ENCODE measurements at places on chromosomes 7 and 10.

DNA sequence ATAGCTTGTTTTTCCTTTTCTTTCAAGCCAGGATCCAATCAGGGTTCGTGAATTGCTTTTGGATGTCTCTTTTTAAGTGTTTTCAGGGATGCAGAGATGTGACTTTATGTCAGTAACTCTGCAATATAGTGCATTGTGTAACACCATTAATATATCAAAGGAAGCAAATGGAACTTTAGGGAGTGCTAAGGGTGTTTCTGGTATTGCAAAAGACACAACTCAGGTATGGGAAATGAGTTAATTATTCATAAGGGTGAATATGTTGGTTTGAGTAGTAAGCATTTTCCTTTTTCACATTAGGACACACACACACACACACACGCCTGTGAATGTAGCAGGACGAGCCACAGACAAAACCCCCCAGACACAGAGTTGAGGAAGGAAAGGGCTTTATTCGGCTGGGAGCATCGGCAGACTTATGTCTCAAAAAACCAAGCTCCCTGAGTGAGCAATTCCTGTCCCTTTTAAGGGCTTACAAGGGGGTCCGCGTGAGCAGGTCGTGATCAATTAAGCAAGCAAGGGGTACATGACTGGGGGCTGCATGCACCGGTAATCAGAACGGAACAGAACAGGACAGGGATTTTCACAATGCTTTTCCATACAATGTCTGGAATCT, 31.8 kb upstream of the GSDME start:
- no peak for DNase-seq

GRCh38 chr7:116315803-116316202, 105.5 kb downstream of the TES start:
- DNase-seq: no peak

DNA sequence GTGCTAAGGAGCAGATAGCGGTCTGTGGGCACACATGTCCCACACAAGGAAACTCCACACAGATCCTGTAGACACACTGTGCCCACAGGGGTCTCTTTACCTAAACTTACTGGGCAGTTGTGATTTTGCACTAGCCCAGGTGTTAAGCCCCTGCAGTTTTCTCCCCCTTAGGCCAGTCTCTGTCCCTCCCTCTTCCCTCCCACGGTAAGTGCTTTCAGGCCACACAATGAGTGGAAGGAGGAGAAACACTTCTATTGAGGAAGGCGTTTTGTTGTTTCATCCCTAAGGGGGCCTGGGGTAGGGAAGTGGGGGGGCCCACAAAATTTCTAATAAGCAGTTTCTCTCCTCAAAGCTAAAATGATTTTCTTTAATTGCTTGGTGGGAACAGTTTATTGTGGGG, 51.4 kb downstream of the FBXW4 start:
- no peak for DNase-seq

GRCh38 chr10:51608211-51608610, 91.2 kb downstream of the CSTF2T start:
- no peak for DNase-seq

GRCh38 chr7:70571403-70571934, 560.5 kb upstream of the GALNT17 start:
- no peak for DNase-seq

DNA sequence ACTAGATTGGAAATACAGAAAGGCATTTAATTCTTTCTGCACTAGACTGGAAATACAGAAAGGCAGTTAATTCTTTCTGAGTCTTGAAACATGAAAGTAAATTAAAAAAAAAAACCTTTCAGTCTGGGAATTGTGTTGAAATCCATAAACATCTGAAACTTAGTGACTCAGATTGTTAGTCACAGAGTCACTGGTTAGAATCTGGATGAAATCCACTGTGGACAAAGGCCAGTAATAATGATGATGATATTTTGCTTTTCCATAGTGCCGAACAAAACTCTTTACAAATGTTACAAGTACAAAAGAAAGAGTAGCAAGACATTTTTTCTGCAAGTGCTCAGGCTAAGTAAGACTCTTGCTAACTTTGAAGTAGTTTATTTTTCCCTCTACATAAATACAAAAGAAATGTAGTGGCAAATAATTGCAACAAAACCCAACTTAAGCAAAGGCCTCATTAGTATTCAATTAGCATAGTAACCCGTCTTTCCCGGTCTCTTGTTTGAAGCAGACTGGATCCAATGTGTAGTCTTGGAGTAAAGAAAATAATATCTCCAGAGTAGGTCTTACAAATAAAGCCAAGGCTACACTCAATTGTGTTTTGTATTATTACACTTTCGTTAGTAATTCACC, 5.8 kb upstream of the PRTFDC1 start:
- DNase-seq: no peak

DNA sequence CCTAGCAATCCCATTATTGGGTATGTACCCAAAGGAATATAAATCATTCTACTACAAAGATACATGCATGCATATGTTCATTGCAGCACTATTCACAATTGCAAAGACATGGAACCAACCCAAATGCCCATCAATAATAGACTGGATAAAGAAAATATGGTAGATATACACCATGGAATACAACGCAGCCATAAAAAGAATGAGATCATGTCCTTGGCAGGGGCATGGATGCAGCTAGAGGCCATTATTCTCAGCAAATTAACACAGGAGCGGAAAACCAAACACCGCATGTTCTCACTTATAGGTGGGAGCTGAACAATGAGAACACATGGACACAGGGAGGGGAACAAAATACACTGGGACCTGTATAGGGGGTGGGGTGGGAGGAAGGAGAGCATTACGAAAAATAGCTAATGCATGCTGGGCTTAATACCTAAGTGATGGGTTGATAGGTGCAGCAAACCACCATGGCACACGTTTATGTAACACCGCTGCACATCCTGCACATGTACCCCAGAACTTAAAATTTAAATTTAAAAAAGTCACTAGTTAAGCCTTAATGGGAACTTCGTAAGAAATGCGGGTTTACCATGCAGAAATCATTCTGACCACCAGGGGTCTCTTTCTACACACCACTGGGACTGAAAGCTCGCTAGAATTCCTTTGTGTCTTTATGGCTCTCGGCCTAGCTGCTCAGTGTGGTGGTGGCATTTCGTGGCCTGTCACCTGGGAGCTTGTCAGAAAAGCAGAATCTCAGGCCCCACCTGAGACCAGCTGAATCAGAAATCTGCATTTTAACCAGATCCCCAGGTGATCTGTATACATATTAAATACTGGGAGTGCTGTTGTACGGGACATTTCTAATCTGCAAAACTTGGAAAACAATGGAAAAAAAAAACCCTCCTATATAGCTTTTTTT, 9.5 kb downstream of the ANKRD1 start:
- peak; percentile 75 for DNase-seq

- peak; percentile 19 for DNase-seq
Observed at GRCh38 chr7:34087892-34088891, 182.9 kb downstream of the BMPER start.

DNA sequence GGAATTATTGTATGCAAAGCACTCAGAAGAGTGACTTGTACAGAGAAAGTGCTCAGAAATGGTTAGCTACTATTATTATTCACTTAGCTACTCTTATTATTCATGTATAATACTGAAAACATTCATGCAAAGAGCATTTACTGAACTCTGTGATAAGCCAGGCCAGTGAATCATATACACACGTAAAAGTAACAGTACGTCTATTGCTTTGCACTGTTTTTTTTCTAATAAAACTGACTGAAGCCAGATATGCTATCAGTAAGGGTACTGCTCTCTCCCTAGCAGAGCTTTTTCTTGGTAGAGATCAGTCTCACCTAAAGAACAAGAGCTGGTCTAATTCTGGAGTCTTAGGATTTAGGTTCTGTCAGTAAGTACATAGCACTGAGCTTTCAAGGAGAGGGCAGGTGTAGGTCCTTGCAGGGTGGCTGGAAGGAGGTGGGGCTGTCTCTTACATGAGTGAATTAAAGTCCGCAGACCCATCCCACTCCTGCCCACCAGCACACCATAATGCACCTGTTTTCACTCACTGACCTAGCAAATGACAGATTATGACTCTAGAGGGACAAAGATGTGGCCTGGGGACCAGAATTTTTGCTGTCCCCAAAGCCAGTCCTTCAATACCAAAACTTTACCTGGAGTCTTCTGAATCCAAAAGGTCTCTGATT, 145.9 kb downstream of the ARID5B start:
- DNase-seq: peak; percentile 30

GRCh38 chr10:66834802-66835201, 91.0 kb upstream of the LRRTM3 start:
- no peak for DNase-seq

DNA sequence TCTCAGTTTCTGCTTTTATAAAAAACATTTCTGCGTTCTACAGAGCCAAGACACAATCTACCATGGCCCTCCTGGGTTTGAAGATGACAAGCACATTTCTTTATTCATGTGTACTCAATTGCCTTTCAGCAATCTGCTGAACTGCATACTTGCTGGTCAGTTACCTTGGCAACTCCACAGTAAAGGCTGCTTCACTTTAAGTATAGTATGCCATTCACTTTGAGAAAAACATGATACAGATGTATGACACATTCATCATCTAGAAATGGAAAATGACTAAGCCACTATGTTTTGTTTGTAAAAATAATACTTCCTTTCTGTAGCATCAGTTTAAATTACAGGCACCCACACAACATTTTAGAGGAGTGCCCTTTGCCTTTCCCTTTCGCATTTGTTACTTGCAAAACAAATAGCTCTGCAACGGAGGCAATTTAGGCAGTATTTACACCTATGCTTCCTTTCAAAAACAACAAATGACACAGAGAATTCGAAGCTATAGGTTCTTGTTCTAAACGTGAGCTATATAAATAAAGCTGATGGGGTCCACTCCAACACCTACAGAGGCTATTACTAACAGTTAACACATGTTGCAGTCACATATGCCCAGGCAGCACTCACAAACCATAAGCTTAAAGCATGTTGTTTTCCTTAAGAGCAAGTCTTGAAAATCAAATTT, 23.5 kb downstream of the SGCE start:
- no peak for DNase-seq

- DNase-seq: no peak
Observed at GRCh38 chr7:94584113-94584512, 71.8 kb downstream of the SGCE start.

- no peak for DNase-seq
Observed at GRCh38 chr7:47897831-47898230, 50.4 kb downstream of the PKD1L1 start.

DNA sequence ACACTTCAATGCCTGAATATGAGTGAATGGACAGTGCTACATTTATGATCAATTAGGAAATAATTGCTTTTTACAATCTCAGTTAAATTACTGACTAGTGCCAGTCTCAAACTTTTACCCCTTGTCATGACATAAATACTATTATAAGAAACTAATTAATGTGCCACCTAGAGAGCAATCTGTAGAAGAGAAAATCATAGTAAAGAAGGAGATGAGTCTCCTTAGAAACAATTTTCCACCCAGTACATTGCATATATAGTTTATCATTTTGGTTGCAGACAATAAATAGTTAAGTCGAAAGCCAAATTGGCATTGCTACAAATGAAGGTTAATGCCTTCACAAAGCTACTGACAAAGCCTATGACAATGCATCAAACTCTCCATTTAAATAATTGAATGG, 68.6 kb downstream of the SLC13A1 start:
- DNase-seq: no peak

DNA sequence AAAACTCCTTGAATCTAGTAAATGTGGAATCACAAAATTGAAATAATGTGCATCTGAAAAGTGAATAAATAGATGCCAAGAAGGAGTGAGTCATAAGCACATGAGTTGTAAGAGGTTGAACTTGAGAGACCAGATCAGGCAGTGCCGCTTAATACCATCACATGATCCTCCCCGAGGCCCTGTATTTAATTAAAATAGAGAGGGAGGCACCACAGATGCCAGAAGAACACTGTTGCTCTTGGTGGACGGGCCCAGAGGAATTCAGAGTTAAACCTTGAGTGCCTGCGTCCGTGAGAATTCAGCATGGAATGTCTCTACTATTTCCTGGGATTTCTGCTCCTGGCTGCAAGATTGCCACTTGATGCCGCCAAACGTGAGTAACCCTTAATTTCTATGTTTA, at the start of gene GPNMB:
TSS of gene GPNMB (plus strand) at position 221 of the 400 bp plus-strand sequence. CDS start at position 304, 83 bp downstream.
- no peak for DNase-seq

- no peak for DNase-seq
Observed at GRCh38 chr10:73856261-73856660, 18.1 kb downstream of the CAMK2G start.

GRCh38 chr7:78450706-78451105, 652.1 kb downstream of the PHTF2 start:
- DNase-seq: no peak

DNA sequence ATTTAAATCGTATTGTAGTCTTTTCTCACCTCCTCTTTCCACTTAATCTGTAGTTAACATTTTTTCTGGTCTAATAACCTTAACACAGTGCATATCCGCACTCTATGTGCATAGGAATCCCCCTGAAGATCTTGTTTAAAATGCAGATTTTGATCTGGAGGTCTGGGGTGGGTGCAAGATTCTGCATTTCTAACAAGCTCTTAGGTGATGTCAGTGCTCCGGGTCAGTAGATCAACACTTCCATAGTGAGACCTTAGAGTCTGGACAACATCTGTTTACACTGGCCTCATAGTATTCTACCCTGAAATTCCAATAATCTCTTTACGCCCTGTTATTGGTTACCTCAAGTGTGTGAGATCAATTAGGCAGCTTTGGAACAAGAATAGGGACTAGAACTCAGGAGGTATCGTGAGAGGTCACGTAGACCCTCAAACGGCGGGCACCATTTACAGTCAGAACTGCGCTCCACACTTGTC, 434 bp upstream of the PLEKHA8 start:
- no peak for DNase-seq

DNA sequence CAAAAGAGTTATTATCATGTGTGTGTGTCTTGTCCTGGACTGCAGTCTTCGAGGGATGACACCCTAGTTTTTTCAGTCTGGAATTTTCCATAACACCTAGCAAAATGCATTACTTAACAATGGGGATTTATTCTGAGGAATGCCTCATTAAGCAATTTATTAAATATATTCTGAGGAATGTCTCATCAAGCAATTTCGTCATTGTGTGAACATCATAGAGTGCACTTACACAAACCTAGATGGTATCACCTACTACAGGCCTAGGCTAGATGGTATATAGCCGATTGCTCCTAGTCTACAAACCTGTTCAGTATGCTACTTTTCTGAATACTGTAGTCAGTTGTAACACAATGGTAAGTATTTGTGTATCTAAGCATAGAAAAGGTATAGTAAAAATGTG, 1.1 kb upstream of the STEAP4 start:
- no peak for DNase-seq

- DNase-seq: no peak
Observed at GRCh38 chr7:28671526-28671925, 259.2 kb downstream of the CREB5 start.

- no peak for DNase-seq
Observed at GRCh38 chr7:156566812-156567549, 73.6 kb upstream of the RNF32 start.

GRCh38 chr10:133159950-133160825, at the start of gene KNDC1:
Gene KNDC1, plus strand, starts transcription at chr10:133160219. Its CDS starts 249 bp downstream, at chr10:133160468.
- no peak for DNase-seq

DNA sequence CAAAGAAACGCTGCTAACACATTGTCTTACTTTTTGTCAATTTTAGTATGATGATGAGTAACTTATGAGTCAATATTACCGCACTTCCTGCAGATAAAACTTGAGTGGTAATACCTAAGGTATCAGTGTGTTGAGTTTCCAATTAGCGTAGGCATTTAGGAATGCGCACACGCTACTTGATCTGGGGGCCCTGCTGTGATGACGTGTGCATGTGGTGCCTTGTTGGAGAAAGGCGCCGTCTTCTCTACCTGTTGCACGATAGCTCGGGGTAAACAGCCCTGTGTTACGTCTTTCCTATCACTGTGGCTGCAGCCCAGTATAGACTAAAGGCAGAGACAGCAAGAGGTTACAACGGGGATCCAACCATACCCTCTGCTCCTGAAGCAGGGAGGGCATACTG, 476.8 kb upstream of the ADARB2 start:
- DNase-seq: no peak

GRCh38 chr7:38751416-38751815, 120.2 kb upstream of the AMPH start:
- no peak for DNase-seq
